Ureter (tissue), 1 donor: ENCODE measurements at places on chromosomes 2 and 18. TPM values are rescaled to one million over a fixed set of nuclear protein-coding genes. Genes with fewer than 3 reads are reported as not detected.

- no peak for DNase-seq
Measured at GRCh38 chr2:128545829-128546228, 227.2 kb upstream of the HS6ST1 start.

DNA sequence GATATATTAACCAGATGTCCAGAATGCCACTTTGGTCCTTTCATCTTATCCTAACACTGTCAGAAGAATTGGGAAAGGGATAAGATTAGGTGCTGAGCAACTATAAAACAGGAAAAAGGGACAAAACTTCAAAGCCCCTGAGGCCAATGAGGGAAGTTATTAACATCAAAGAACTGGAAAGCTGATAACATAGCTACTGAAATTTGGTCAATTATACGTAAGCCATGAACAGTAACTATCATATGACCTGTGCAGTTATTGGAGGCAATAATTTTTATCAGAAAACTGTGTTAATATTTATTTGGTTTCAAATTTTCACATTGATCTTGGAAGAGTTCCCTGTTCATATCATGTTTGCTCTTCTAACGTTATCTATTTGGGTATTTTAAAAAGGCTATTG is 2.6 kb upstream of the REG3A start:
- no peak for DNase-seq

Gene MARCO
- total RNA-seq = 4.8 TPM

DNA sequence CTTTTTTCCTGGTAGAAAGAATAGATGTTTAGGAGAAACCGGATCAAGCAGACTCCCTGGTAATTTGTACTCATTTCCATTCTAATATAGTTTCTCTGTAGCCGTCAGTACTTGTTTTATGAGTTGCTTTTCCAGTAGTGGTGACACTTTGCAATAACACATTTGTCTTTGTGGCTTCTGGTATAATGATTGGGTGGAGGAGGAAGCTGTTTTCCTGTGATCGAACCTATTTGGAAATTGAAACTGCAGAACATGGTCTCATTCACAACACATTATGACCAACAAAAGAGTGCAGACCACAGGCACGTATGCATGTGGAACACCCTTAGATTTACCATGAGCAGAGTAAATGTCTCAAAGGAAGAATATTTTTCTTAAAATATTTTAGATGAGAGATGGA is 7.6 kb upstream of the SERPINB12 start:
- no peak for DNase-seq

GRCh38 chr2:175786471-175787124 is 215.5 kb downstream of the LNPK start:
- DNase-seq = no peak

GRCh38 chr18:57923611-57924010 is 120.4 kb upstream of the NEDD4L start:
- no peak for DNase-seq

- DNase-seq = no peak
Measured at GRCh38 chr2:217065695-217066405, 206.0 kb upstream of the TNP1 start.

Gene ALPI
- total RNA-seq = not detected

Gene INO80C
- total RNA-seq = 41.7 TPM
